ENCODE measurements at places on chromosomes 7 and 10. TPM values are rescaled to one million over a fixed set of nuclear protein-coding genes. Genes with fewer than 3 reads are reported as not detected.

C10orf67 gene
- total RNA-seq, result not detected

SPDYE8 gene
- total RNA-seq, result not detected

PCLO gene
- 8.8 TPM for total RNA-seq

SGCE gene
- total RNA-seq, result 10.8 TPM

CCDC3 gene
- 2.1 TPM for total RNA-seq

ARL5B gene
- 14.0 TPM for total RNA-seq

GPRIN2 gene
- total RNA-seq, result 32.3 TPM

TNPO3 gene
- total RNA-seq, result 36.8 TPM

POLD2 gene
- total RNA-seq, result 54.8 TPM

PLAC9 gene
- total RNA-seq, result 3.9 TPM

EGR2 gene
- 8.2 TPM for total RNA-seq

GNAI1 gene
- total RNA-seq, result 13.3 TPM

RPEL1 gene
- not detected for total RNA-seq

- DNase-seq, result no peak
- no peaks in the 10 kb centered on the region for H3K36me3 ChIP-seq
- H3K4me3 ChIP-seq, result no peak overlapping the region
- no peaks in the 10 kb centered on the region for H3K4me1 ChIP-seq
- no peaks in the 10 kb centered on the region for H3K27me3 ChIP-seq
These were observed 38.3 kb upstream of the SRGN start for GRCh38 chr10:69049566-69049961.

GRCh38 chr10:125845617-125846016 lies 22.3 kb downstream of the BCCIP start:
- H3K4me3 ChIP-seq, result no peak overlapping the region
- H3K27ac ChIP-seq, result no peak overlapping the region
- no peak for DNase-seq
- H3K27me3 ChIP-seq, result no peaks in the 10 kb centered on the region
- H3K4me1 ChIP-seq, result no peaks in the 10 kb centered on the region

DNA sequence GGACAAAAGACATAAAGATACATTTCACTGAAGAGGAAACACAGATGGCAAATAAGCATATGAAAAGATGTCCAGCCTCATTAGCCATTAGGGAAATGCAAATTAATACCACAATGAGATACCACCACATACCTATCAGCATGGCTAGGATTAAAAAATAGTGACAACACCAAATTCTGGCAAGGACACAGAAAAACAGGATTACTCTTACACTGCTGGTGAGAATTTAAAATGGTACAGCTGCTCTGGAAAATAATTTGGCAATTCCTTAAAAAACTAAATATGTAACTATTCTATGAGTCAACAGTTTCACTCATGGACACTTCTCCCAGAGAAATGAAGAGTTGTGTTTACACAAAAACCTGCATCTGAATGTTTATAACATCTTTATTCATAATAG lies 121.1 kb downstream of the C10orf90 start:
- DNase-seq, result no peak
- no peak overlapping the region for H3K27ac ChIP-seq
- no peaks in the 10 kb centered on the region for H3K27me3 ChIP-seq
- H3K4me1 ChIP-seq, result no peaks in the 10 kb centered on the region
- H3K36me3 ChIP-seq, result no peaks in the 10 kb centered on the region

- H3K4me3 ChIP-seq, result peak overlapping the region; percentile 53
- H3K4me1 ChIP-seq, result no peaks in the 10 kb centered on the region
- H3K27ac ChIP-seq, result no peak overlapping the region
- DNase-seq, result no peak
- H3K36me3 ChIP-seq, result no peaks in the 10 kb centered on the region
These were observed 1.4 kb downstream of the JCAD start for GRCh38 chr10:30057894-30058556.

DNA sequence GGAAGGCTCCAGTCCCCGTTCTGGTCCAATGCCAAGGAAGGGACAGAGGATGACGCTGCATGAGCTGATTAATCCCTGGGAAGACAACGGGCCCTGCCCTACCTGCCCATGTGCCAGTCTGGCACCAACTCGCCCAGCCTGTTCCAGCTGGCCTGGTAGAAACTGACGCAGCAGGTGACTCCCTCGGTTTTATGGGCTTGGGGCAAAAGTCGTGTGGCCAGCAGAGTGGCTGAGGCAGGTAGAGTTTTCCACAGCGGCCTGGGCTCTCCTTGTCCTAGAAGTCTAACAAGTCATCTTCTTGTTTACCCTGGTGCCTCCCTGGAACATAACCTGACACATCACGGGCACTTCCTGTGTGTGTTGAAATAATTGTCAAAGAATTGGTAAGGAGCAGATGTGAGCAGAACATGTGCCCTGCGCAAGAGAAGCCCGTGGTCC lies 20.4 kb upstream of the LMTK2 start:
- H3K27me3 ChIP-seq, result no peaks in the 10 kb centered on the region
- no peak overlapping the region for H3K4me3 ChIP-seq
- peak; percentile 93 for DNase-seq
- H3K36me3 ChIP-seq, result no peaks in the 10 kb centered on the region
- peaks cover 4% of the 10 kb centered on the region for H3K4me1 ChIP-seq

DNA sequence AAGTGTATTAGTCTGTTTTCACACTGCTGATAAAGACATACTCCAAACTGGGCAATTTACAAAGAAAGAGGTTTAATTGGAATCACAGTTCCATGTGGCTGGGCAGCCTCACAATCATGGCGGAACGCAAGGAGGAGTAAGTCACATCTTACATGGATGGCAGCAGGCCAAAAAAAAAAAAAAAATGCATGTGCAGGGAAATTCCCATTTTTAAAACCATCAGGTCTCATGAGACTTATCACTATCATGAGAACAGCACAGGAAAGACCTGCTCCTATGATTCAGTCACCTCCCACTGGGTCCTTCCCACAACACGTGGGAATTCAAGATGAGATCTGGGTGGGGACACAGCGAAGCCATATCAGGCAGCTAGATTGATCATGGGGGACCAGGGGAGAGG lies 136.8 kb downstream of the EXOC4 start:
- no peak overlapping the region for H3K4me3 ChIP-seq
- no peaks in the 10 kb centered on the region for H3K27me3 ChIP-seq
- H3K27ac ChIP-seq, result no peak overlapping the region
- no peak for DNase-seq
- no peaks in the 10 kb centered on the region for H3K36me3 ChIP-seq
- H3K4me1 ChIP-seq, result no peaks in the 10 kb centered on the region

- no peak overlapping the region for H3K27ac ChIP-seq
- no peaks in the 10 kb centered on the region for H3K27me3 ChIP-seq
- no peak overlapping the region for H3K4me3 ChIP-seq
- H3K36me3 ChIP-seq, result no peaks in the 10 kb centered on the region
- no peaks in the 10 kb centered on the region for H3K4me1 ChIP-seq
These were observed 511.2 kb upstream of the KCND2 start for GRCh38 chr7:119761776-119762175.

- H3K4me3 ChIP-seq, result no peak overlapping the region
- no peak for DNase-seq
- no peaks in the 10 kb centered on the region for H3K36me3 ChIP-seq
- no peaks in the 10 kb centered on the region for H3K27me3 ChIP-seq
These were observed 145.7 kb upstream of the FERD3L start for GRCh38 chr7:19290968-19291367.

DNA sequence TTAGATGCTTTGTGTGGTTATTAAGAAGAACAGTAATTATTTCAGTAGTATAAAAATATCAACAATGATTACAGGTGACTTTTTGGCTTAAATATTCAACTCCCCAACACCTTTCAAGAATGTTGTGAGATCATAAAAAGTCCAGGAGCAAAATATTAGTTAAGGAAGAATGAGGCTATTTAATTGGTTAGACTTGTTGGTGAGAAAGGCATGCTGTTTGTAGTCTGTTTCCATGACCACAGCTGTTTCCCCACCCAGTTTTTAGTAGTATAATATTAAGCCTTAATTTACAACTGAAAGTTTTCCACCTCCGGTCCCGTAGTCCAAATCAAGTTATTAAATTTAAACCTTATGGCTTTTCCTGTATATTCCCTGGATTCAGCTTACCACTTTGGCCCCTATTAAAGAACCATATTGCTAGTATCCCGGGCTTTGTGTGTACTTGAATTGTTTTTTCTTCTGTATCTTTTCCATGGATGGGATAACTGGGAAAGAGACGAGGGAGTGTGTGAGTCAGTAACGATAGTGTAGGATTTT lies 133.3 kb downstream of the CELF2 start:
- no peaks in the 10 kb centered on the region for H3K36me3 ChIP-seq
- H3K4me1 ChIP-seq, result peaks cover 10% of the 10 kb centered on the region

DNA sequence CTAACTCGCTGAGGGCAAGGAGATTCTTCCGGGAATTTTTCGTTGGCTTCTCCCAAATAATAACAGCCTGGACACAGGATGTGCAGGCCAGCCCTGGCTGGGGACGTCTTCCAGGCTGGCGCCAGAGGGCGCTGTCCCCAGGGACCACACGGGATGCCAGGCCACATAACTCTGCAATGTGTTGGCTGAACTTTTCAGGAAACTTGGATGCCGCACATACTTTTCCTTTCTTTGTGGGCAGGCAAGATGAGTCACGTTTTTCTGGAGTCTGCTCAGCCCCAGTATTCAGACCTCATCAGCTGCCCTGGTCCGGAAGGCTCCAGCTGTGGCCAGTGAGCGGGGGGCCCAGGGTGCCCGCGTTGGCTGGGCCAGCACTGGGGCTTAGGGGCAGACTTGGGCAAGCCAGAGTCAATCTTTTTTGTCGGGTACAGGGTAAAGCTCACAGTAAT lies 122.7 kb downstream of the PRKAG2 start:
- no peak overlapping the region for H3K4me3 ChIP-seq
- H3K4me1 ChIP-seq, result peaks cover 14% of the 10 kb centered on the region
- peak; percentile 75 for DNase-seq
- H3K27ac ChIP-seq, result no peak overlapping the region

DNA sequence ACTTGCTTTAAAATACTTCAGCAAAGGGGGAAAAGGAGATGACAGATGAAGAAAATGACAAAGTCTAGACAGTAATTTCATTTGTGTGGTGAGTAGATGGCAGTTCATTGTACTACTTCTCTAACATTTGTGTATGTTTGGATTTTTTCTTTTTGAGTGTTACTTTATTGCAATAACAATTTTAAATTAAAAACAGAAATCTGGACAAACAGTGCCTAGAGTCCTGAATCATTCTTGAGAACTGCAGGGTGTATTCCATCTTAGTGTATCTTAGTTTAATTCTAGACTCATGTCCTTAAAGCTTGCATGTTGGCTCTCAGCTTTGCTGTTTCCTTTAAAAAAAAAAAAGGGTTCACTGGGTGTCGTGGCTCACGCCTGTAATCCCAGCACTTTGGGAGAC lies 31.1 kb downstream of the HOXA1 start:
- no peak for DNase-seq
- H3K27me3 ChIP-seq, result no peaks in the 10 kb centered on the region
- no peaks in the 10 kb centered on the region for H3K36me3 ChIP-seq

GRCh38 chr10:79137826-79138225 lies 69.1 kb downstream of the ZMIZ1 start:
- H3K27me3 ChIP-seq, result no peaks in the 10 kb centered on the region
- no peaks in the 10 kb centered on the region for H3K36me3 ChIP-seq
- peaks cover 12% of the 10 kb centered on the region for H3K4me1 ChIP-seq
- no peak overlapping the region for H3K4me3 ChIP-seq
- DNase-seq, result no peak
- H3K27ac ChIP-seq, result peak overlapping the region; percentile 64

- no peak overlapping the region for H3K4me3 ChIP-seq
- DNase-seq, result peak; percentile 70
- H3K36me3 ChIP-seq, result no peaks in the 10 kb centered on the region
- H3K27ac ChIP-seq, result no peak overlapping the region
- H3K27me3 ChIP-seq, result no peaks in the 10 kb centered on the region
These were observed 53.0 kb upstream of the PPP1R17 start for GRCh38 chr7:31633894-31634494.

DNA sequence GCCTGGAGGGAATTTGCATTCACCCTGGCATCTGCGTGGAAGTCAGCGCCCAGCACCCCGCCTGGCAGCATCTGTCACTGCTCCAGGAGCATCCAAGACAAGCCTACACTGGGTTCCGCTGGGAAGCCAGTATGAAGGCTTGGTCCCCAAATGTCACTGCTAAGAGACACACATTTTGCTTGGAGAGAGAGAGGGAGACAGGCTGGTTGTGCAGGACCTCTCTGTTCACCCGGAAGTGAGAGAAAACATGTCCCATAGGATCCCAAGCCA lies 119.5 kb downstream of the SEC23IP start:
- no peaks in the 10 kb centered on the region for H3K4me1 ChIP-seq
- no peak overlapping the region for H3K4me3 ChIP-seq
- DNase-seq, result no peak

DNA sequence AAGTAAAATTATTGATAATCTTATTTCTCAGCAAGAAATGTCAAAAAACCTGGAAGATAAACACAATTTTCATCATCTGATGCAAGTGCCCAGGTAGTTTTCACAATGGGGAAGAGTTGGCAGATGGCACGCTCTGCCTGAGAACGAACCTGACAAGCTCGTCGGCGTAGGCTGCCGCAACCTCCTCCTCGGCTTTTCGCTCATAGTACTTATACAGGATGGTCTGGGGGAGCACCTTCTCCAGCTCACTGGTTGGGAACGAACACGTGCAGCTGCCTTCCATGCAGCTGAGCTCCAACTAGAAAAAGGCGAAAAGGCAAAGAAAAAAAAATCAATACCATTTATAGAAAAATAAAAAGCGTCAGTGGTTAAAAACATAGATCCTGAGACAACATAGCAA lies 68.9 kb downstream of the RNF216 start:
- H3K36me3 ChIP-seq, result peaks cover 14% of the 10 kb centered on the region
- H3K4me1 ChIP-seq, result no peaks in the 10 kb centered on the region
- no peak overlapping the region for H3K27ac ChIP-seq
- no peaks in the 10 kb centered on the region for H3K27me3 ChIP-seq

DNA sequence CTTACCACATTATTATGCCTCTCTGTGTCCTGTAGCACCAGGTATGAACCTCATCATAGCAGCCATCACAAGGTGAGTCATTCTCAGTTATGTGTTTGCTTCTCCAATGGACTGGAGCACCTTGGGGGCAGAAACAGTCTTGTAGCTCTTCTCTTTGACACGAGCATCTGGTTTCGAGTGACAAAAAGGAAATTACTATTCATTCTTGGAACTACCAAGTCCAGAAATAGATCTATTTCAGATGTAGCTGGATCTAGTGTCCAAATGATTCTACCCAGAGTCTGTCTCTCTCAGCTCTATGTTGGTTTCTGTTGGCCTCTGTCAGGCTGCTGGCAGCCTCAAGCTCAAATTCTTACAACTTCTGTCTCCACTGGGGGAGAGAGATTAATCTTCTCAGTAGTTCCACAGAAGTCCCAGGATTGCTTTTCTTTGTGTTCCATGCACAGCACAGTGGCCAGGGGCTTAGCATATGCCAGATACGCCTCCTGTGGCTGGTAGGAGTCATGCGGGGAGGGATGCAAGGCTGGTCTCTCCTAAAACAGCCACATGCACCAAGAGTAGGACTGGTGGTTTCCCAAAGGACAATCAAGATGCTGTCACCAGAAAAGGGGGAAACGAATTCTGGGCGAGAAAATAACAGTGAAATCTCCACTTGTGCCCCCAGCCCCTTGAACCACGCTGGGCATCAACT lies 37.2 kb upstream of the PAPSS2 start:
- no peaks in the 10 kb centered on the region for H3K4me1 ChIP-seq
- DNase-seq, result no peak
- H3K36me3 ChIP-seq, result no peaks in the 10 kb centered on the region

All from colonic mucosa (tissue), 4 donors.